ENCODE measurements at places on chromosomes 4 and X.

- no peak for DNase-seq
Measured at GRCh38 chr4:26242451-26242850, 78.4 kb upstream of the RBPJ start.

- no peak for DNase-seq
Measured at GRCh38 chr4:124066595-124066994, 645.9 kb downstream of the ANKRD50 start.

DNA sequence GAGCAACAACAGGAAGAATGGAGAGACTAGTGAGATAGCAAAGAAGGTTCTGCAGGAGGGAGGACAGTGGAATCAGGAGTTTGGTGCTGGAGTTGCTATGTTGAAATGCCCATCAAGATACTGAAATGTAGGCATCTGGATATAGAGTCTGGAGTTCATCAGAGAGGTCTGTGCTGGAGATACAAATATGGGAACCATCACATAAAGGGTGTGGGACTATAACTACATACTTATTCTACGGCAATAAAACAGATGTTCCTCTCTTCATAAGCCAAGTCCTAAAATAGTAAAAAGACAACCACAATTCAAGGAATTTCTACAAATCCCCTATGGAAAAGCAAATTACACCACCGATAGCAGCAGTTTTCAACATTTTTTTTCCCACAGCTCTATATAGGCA is 1.6 kb downstream of the MED14 start:
- DNase-seq = no peak

- DNase-seq = no peak
Measured at GRCh38 chr4:48112017-48112667, 21.9 kb downstream of the TXK start.

- no peak for DNase-seq
Measured at GRCh38 chrX:147803948-147804347, 107.8 kb upstream of the FMR1 start.

DNA sequence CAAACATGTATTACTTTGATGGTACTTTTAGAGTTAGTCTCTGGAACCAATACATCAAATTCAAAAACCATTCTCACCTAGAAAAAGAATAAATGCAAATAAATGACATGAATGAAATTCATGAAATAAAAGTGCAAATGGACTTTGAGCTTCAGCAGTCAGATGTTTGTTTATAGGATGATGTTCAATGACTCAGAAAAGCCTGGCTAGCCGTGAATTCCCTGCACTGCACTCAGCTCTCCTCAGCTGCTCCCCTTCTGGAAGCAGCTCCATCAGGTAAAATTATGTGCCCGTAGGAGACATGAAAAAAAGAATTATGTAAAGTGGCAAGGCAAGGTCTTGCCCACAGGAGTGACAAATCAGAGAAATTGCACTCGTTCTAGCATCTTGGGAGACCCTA is 390.6 kb downstream of the GPM6A start:
- DNase-seq = no peak

GRCh38 chr4:128286474-128287058 is 1.0 kb downstream of the PGRMC2 start:
- DNase-seq = no peak

GRCh38 chr4:88166608-88167007 is 8.2 kb upstream of the ABCG2 start:
- DNase-seq = no peak
